ENCODE measurements at places on chromosomes 11 and 22. TPM values are rescaled to one million over a fixed set of nuclear protein-coding genes. Genes with fewer than 3 reads are reported as not detected.
A peak's percentile ranks its signal among the peaks of the same experiment; 100 is the strongest.

DNA sequence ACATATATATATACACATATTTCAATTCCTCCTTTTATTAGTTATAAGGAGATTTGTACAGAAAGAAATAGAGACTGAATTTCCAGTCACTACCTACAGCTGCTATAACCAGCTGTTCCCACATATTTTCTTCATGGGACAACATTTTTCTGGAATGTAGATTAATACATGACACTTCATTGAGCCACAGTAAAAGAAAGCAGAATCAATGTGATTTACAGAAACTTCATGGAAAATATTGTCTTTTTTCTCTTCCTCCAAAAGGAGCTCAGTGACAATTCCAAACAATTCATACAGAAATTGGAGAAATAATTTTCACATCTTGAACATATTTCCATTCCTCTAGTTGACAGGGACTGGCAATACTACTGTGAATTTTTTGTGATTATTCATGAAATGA, 249.2 kb downstream of the DLG2 start:
- H3K27me3 ChIP-seq: no peaks in the 10 kb centered on the region
- no peaks in the 10 kb centered on the region for H3K4me1 ChIP-seq
- DNase-seq: no peak
- H3K27ac ChIP-seq: no peak overlapping the region
- H3K4me3 ChIP-seq: no peak overlapping the region

GRCh38 chr11:3955299-3955665, 99.8 kb downstream of the STIM1 start:
- no peak overlapping the region for H3K4me3 ChIP-seq
- H3K27me3 ChIP-seq: no peaks in the 10 kb centered on the region
- H3K4me1 ChIP-seq: peaks cover 12% of the 10 kb centered on the region
- H3K27ac ChIP-seq: no peak overlapping the region
- H3K36me3 ChIP-seq: no peaks in the 10 kb centered on the region

GRCh38 chr22:18042685-18043084, 18.3 kb upstream of the MICAL3 start:
- H3K4me1 ChIP-seq: peaks cover 6% of the 10 kb centered on the region
- H3K36me3 ChIP-seq: no peaks in the 10 kb centered on the region
- H3K27ac ChIP-seq: no peak overlapping the region
- no peak for DNase-seq
- H3K27me3 ChIP-seq: no peaks in the 10 kb centered on the region
- H3K4me3 ChIP-seq: no peak overlapping the region

Gene VWCE
- 3.3 TPM for total RNA-seq

DNA sequence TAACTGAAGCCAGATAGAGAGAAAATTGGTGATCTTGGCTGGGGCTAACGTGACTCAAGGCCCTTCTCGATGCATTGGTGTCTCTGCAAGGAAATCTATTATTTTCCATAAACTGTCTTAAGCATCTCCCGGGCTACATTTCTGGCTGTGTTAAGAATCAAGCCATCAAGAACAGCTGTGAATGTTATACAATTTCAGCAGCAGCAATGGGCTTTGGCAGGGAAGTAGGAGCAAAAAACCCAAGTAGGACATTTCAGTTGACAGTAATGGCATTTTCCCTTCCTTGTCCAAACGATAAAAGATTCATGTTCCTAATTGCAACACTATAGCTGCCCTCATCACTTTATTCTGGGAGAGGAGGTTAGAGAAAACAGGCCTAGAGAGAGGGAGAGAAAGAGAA, 335.0 kb downstream of the CADM1 start:
- H3K27ac ChIP-seq: no peak overlapping the region
- DNase-seq: no peak
- no peaks in the 10 kb centered on the region for H3K27me3 ChIP-seq
- no peak overlapping the region for H3K4me3 ChIP-seq
- no peaks in the 10 kb centered on the region for H3K4me1 ChIP-seq

Gene APOL5
- total RNA-seq: not detected

DNA sequence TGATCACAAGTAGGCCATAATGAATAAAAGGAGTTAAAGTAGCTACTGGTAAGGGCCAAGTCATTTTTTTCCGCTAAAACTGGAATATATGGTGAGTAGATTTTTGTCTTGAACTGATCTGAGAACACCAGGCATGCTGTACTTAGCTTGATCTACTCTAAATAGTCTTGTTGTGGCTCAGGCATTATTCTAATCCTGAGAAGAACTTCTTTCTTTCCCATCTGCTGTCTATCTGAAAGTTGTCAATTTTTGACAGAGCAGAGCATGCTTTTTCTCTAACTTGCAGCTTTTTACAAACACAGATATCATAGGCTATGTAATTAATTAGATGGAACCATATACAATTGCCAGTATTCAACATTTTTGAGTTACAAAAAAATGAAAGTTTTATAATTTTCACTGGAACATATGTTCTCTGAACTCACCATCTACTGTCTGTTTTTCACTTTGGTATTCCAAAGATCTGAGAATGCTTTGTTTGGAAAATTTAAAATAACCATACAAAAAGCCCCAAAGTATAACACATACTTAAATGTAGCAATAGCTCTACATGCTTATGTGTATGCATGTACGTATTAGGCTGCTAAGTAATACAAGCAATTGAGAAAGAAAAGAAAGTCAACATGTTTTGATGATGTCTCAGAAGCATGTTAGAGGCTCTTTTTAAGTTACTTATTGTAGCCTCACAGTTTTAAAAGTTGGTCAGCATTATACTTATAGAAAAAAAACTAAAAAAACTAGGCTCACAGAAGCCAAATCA, 542.7 kb upstream of the LUZP2 start:
- no peaks in the 10 kb centered on the region for H3K27me3 ChIP-seq
- no peak overlapping the region for H3K4me3 ChIP-seq
- no peak overlapping the region for H3K27ac ChIP-seq
- no peaks in the 10 kb centered on the region for H3K36me3 ChIP-seq

DNA sequence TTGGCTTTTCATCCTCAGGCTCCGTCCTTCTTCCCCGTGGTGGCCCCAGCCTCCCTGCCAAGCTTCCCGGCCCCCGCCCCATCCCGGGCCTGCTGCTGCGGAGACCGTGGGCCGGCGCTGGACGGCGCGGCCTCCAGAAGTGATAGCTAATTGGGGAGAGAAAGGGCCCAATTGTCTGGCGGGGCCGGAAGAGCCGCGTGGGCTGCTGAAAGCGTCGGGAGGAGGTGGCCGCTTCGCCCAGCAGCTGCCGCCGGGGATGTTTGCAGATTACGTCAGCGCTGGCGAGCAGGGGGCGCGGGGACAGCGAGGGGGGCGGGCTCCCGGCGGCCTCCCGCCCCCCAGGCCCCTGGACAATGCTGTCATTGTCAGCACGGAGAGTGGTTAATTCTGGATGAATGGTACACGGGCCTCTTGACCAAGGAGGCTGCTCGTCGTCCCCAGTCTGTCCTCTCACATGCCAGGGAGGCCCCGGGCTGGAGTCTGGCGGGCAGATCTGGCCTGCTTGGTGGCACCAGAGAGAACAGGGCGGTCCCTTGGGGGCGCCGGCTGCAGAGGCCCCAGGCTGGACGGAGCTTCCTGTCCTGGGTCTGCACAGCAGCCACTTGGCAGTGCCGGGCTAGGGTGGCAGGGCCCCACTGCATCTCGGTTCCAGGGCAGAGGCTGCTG, 1.6 kb downstream of the SMIM38 start:
- no peaks in the 10 kb centered on the region for H3K36me3 ChIP-seq
- H3K27ac ChIP-seq: no peak overlapping the region
- no peak overlapping the region for H3K4me3 ChIP-seq
- H3K27me3 ChIP-seq: no peaks in the 10 kb centered on the region
- no peak for DNase-seq

Gene RAB36
- total RNA-seq: 0.33 TPM

DNA sequence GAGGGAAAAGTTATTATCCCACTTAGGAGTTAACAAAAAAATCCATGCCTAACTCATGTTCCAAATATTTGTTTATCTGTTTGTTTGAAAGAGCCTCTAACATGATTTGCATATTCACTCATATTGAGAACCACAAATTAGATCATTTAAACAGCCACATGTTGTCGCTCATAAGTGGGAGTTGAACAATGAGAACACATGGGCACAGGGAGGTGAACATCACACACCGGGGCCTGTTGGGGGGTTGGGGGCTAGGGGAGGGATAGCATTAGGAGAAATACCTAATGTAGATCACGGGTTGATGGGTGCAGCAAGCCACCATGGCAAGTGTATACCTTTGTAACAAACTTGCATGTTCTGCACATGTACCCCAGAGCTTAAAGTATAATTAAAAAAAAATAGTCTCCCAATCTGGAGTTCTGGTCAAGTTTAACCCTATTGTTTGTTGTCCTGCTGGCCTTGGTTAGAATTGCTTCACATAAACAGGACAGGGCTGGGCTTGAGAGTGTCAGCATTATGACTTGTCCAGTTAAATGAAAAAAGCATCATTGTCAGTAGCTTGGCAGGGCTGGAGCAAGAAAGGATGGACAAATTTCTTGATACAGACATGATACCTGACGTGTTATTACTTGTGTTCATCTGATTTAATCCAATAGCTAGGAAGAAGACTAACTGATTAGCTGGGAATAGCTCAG, 57.8 kb upstream of the PSMA1 start:
- no peak overlapping the region for H3K4me3 ChIP-seq
- H3K36me3 ChIP-seq: no peaks in the 10 kb centered on the region
- peaks cover 7% of the 10 kb centered on the region for H3K4me1 ChIP-seq
- DNase-seq: no peak
- peak overlapping the region; percentile 80 for H3K27ac ChIP-seq
- no peaks in the 10 kb centered on the region for H3K27me3 ChIP-seq

- peaks cover 10% of the 10 kb centered on the region for H3K4me1 ChIP-seq
- no peak overlapping the region for H3K27ac ChIP-seq
- H3K36me3 ChIP-seq: no peaks in the 10 kb centered on the region
- DNase-seq: no peak
- H3K4me3 ChIP-seq: no peak overlapping the region
Observed at GRCh38 chr11:92397221-92397755, 172.7 kb downstream of the FAT3 start.

Gene MEI1
- total RNA-seq: 1.0 TPM

DNA sequence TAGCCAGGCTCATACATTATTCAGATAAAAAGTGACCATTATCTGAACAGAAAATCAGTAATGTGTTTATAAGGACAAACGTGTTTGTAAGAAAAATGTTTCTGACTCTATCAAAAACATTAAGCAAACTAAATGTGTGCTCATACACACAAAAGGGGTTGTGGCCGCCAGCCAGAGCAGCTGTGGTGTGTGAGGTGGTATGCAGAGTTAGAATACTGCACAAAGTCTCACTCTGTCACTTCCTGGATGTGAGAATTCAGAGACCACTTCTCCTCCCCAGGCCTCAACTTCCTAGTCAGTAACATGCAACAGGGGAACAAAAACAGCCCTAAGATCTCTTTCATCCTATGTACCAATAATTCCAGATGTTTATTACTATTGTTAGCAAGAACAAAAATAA, 9.4 kb downstream of the OR5B21 start:
- H3K27ac ChIP-seq: no peak overlapping the region
- DNase-seq: no peak
- no peaks in the 10 kb centered on the region for H3K27me3 ChIP-seq
- H3K4me3 ChIP-seq: no peak overlapping the region
- H3K4me1 ChIP-seq: no peaks in the 10 kb centered on the region

Gene LMO2
- total RNA-seq: 5.9 TPM

DNA sequence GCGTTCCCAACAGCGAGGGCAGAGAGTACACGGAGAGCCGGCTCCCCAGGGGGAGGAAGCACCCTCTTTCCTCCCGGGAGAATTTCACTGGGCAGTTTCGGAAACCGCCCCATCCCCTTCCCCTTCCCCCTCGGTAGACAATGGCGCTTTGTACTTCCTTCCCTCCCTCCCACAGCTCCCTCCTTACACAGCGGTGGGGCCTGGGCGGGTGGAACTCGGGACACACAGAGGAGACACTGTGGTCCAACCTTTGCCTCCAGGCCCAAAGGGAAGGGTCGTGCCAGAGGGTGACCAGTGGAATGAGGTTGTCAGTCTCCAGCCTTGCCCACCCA, 4.3 kb downstream of the SMTN start:
- H3K27me3 ChIP-seq: no peaks in the 10 kb centered on the region
- H3K4me1 ChIP-seq: peaks cover 3% of the 10 kb centered on the region
- DNase-seq: no peak
- H3K4me3 ChIP-seq: peak overlapping the region; percentile 61

DNA sequence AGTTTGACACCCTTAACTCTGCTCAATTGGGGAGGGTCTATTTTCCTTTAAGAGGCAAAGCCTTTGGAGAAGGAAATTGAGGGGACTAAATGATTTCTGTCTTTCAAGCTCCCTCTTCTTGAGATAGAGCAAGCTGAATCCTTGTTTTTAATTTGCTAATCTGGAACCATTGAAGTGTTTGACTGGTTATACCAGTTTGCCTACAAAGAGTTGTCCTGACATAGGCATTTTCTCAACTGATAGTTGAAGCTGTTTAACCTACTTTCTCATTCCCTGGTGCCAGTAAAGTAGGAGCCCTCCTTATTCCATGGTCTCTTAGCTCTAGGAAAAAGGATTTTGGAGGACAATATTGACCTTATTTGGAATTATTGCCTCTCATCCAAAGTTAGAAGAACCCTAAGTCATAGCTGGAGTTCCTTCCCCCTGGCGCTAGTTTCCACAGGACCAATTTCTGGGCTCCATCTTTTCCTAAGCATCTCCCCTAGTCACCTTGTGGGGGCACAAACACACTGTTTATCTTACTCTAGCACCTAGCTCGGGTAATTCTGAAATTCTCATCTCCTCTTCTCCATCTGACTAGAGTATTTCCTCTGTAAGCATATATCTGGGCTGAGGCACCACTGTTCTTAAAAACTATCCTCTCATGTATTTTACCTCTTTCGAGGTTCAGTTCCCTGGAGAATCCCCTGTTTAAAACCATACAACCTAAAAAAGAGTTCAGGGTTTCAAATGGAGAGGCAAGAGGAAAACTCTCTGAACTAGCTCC, 7.4 kb downstream of the ZDHHC5 start:
- H3K27ac ChIP-seq: peak overlapping the region; percentile 54
- peaks cover 18% of the 10 kb centered on the region for H3K4me1 ChIP-seq
- peaks cover 20% of the 10 kb centered on the region for H3K36me3 ChIP-seq
- no peak overlapping the region for H3K4me3 ChIP-seq

Gene FOLR3
- total RNA-seq: 2.1 TPM

DNA sequence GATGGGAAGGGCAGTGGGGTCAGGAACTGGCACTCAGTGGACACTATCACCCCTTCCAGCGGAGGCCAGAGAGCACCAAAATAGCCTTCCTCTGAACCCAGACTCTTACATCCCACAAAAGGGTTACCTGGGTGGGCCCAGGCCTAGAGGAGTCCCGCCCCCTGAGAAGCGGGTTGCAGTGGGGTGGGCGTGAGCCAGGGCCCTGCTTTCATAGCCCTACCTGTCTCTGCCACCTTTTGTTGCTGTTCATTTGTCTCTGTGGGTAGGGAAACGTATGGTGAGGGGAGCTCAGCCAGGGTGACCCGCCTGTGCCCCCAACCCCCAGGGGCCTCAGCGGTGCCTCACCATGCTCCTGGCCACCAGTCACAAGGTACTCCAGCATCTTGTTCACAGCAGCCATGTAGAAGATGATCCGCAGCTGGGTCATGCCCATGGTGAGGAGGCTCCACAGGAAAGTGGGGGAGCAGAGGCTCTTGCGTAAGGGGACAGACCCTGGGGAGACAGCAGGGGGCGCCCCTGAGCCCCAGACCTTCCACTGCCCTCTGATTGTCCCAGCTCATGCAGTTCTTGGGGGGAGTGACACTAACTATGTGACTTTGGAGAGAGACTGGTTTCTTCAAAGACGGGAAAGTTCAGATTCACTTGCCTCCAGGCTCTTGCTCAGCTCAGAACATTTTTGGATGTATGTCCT, 24.0 kb downstream of the SLC43A1 start:
- DNase-seq: peak; percentile 77
- H3K4me1 ChIP-seq: peaks cover 5% of the 10 kb centered on the region
- no peak overlapping the region for H3K27ac ChIP-seq
- H3K4me3 ChIP-seq: no peak overlapping the region
- no peaks in the 10 kb centered on the region for H3K27me3 ChIP-seq

Gene TENM4
- 0.25 TPM for total RNA-seq
